Mesenteric fat pad (tissue), 1 donor: ENCODE measurements at places on chromosomes 7 and 10.

- no peak for DNase-seq
Observed at GRCh38 chr10:18325889-18326531, 185.8 kb downstream of the CACNB2 start.

GRCh38 chr7:148868378-148868674, 15.8 kb downstream of the EZH2 start:
- no peak for DNase-seq

DNA sequence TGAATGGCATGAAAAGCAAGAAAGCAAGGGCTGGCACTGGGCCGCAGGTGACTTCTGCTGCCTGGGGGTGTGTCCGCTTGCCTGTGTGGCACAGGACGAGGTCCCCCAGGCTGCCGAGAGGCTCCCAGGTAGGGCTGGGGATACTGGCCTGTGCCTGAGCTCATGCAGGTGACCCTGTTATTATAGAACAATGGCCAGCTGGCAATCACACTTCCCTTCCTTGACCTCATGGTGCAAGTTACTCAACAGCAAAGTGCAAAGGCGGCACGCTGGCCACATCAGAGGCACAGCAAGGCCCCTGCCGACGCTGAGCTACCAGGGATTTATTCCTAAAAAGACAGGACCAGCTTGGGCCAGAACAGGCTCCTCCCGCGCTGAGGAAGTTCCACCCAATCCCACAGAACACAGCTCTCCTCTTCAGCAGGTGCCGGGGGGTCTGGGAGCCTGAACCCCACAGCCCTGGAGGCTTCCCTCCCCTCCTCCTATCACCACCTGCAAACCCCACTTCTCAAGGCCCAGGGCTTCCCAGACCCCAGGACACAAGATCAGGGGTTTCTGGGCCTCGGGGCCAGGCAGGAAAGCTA, 1.4 kb upstream of the ADAM8 start:
- no peak for DNase-seq

- no peak for DNase-seq
Observed at GRCh38 chr7:5528071-5528814, 104.6 kb upstream of the TNRC18 start.

GRCh38 chr7:5634107-5634950, 147.1 kb downstream of the RNF216 start:
- DNase-seq, result no peak

DNA sequence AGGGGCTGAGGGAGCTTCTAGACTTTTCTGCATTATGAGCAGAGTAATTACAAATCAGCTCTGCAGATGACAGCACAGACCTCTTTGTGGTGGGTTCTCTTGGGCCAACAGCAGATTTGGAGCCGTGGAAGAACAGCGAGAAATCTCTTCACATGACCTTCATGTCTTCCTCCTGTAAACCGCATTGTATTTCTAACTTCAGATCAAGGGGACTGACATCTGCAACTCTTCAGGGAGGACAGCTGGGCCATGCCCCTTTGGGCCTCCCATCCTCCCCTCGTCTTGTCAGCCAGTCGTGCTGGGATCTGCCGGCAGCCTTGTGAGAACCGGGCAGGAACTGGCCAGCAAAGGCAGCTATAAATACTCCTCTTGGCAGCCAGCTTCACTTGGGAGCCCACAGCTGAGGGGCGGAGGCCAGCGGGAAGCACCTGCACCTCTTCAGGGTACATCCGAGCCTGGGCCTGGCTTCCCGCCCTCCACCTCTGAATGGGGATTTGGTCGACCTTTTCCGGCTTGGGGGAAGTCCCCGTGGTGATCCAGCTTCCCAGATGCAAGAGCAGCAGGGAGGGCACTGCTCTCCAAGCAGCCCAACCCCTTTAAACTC, 54.7 kb downstream of the STEAP1B start:
- no peak for DNase-seq

- DNase-seq, result peak; percentile 51
Observed at GRCh38 chr7:154862153-154862791, 140.7 kb downstream of the PAXIP1 start.

DNA sequence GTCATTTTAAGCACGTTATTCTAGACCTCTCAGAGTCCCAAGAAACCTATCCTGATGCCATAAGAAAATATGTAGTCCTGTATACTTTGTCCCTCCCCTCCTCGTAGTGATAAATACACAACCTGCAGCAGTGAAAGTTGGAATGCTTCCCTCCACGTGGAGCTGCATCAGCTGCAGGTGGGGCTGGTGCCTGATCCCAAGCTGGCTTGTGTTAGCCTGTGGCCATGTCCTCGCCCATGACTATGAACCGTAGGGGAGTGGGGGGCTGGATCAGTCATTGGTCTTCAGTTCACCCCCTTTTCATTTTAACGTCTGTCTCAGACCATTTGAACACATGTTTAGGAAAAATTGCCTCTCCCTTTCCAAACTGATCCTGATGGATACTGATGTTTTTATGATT, 171.4 kb upstream of the HABP2 start:
- no peak for DNase-seq

- no peak for DNase-seq
Observed at GRCh38 chr7:151316896-151317295, 24.7 kb upstream of the NUB1 start.

- no peak for DNase-seq
Observed at GRCh38 chr7:45563941-45564461, 10.2 kb upstream of the ADCY1 start.

DNA sequence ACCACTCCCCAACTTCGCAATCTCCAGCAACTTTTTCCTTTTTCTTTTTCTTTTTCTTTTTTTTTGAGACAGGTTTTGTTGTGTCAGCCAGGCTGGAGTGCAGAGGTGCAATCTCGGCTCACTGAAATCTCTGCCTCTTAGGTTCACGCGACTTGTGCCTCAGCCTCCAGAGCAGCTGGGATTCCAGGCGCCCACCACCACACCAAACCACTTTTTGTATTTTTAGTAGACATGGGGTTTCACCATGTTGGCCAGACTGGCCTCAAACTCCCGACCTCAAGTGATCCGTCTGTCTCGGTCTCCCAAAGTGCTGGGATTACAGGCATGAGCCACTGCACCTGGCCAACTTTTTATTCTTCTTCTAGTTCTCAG, 55.0 kb downstream of the KIAA1549 start:
- no peak for DNase-seq

GRCh38 chr7:1850111-1850975, 180.3 kb downstream of the ELFN1 start:
- no peak for DNase-seq

DNA sequence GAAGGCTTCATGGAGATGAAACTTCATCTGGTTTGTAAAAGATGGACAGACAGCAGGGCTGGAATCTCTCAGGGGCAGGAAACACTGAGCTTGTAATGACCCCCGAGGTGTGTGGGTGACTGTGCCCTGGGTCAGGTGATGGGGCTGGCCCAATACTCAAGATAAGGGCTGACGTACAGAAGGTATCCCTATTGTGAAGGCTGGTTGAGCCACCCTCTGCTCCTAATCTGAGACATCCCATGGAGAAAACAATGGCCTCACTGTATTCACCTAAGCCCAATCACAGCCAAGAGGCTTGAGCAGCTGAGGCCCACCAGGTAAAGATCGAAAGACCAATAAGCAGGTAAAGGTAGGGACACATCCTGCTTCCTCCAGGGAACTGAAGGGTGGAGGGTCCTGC, 34.8 kb upstream of the NUB1 start:
- no peak for DNase-seq

DNA sequence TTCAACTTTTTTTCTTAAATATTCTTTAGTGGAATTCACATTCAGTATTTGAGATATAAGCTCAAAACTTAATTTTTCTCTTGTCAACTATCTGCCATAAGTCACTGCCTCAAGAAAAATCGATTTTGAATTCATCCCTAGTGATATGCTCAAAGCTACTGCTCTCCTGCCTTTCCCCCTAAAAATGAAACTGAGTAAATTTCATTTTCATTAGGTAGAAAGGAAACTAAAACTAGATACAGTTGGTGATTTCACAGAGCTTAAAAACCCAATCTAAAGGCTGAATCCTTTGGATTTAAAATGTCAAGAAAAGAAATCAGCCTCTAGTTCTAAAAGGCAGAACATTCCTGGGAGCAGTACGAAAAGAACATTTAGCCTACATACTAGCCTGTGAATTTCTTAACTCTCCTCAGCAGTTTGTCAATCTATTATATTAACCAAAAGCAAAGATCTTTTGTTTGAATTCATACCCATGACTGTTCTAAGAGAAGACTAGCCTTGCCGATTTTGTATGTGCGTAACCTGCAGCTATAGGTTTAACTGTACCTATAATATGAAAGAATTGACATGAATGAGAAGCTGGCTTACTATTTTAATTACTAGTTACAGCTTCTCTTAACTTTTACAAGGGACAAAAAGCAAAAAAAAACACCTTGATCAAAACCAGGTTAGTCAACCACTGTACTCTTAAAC, 4.9 kb upstream of the FAM53B start:
- DNase-seq, result no peak

DNA sequence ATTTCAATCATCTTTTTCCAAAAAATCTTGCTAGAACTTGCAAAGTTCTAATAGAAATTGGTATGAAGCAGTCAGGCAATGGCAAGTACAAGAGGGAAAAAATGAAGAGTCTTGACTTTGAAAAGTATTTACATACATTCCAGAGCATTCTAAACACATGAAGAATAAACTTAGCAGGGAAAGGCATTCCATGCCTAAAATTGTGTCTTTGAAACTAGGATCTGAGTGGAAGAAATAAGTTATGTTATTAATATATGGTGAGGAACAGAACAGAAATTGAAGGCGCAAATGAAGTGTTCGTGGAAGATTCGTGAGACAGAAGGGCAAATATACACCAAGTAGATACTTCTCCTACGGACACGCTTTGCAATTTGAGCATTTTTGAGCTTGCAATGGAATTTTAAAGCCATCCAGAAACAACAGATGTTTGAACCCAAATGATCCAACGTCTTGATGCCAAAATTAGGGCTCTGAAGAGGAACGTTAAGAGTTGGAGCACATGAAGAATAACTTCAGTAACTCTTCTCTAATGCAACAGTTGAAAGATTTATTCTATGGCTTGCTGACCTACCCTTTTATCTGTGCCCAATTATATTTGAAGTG, 40.6 kb upstream of the SEPTIN7 start:
- no peak for DNase-seq

DNA sequence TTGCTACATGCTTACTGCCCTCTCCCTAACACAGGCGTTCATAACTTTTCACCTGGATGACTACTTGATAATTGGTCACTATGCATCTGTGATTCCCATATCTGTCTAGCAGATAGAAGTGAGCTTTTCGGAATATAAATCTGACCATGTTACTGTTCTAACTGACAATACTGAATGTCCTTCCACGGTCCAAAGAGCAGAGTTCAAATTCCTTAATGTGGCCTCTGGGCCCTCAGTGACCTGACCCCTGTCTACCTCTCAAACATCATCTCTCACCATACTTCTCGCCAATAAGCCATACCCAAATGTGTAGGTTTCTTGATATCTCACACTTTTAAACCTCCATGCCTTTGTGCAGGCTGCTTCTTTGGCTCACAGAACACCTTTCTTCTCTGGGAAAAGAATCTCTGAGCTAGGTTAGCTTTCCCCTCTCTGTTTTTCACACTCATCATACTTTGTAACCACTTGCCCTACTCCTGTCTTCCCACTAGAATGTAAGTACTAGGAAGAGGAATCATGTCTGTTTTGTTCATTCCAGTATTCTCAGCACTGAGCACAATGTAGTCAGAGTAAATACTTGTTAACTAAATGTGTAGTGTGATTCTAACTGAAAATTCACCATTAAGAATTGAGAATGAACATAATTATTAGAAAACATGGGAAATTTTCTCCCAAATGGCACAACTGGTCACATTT, 39.2 kb upstream of the LRRC17 start:
- DNase-seq, result no peak

- DNase-seq, result no peak
Observed at GRCh38 chr10:14686356-14686755, 88.3 kb downstream of the FAM107B start.

- no peak for DNase-seq
Observed at GRCh38 chr7:74235518-74236268, 18.5 kb downstream of the RFC2 start.

DNA sequence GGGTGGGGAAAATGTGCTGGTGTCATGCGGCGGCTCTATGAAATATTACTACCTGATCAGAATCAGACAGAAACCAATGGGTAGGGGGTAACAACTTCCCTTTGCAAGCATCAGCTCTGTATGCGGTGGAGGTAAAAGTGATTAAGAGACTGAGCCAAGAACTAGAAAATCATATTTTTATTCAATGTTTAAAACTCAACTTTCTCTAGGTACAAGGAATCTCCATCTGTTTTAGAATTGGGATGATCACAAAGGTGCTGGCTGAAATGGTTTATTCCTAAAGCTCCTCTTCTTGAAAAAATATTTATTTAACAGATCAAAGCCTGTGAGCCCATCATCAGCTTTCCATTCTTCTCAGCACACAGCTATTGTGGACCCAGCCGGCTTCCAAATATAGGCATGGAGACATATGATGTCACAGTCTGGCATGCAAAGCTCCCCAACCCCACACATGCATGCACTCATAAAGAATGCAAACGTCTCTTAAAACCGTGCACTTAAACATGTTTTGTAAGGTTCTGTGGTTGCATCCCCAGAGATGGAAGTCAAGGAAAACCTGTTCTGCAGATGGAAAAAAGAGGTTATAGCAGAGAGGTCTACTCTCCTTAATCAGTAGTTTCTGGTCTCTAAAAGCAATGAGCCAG, 126.0 kb downstream of the SKIDA1 start:
- DNase-seq, result no peak

DNA sequence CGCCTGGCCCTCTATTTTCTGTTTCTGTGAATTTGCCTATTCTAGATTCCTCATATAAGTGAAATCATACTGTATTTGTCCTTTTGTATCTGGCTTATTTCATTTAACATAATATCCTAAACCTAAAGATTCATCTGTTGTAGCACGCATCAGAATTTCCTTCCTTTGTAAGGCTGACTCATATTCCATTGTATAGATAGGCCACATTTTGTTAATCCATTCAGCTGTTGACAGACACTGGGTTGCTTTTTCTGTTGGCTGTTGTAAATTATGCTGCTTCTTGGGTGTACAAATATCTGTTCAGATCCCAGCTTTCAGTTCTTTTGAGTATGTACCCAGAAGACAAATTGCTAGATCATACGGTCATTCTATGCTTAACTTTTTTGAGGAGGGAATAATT, 28.8 kb upstream of the CUL1 start:
- DNase-seq, result no peak

DNA sequence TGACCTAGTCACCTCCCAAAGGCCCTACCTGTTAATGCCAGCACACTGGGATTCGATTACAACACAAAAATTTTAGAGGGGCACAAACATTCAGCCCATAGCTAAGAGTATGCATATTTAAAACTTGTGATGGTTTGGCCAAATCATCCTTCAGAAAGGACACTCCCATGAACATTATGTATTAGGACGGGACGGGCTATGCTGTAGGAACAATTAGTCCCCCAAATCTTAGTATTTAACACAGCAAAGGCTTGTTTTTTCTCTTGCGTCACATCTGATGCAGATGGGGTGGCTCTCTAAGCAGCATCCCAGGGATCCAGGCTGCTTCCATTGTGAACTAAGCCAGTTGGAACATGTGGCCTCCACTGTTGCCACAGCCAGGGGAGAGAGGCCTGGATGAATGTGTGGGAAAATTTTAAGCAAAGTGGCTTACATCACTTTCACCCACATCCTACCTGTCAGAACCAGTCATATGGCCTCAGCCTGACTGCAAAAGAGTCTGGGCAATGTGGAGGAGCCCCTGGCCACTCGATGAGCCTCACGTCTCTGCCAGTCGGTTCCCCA, 26.6 kb downstream of the CHST3 start:
- no peak for DNase-seq

GRCh38 chr7:91264924-91265681, 870 bp downstream of the FZD1 start:
- DNase-seq, result no peak

GRCh38 chr7:134737566-134738345, 41.7 kb upstream of the CALD1 start:
- DNase-seq, result no peak

GRCh38 chr10:132576671-132577349, 39.2 kb downstream of the INPP5A start:
- DNase-seq, result no peak
